ENCODE measurements at places on chromosomes 2 and 18.

GRCh38 chr2:237405605-237406004, 8.4 kb downstream of the COL6A3 start:
- DNase-seq, result no peak

GRCh38 chr2:187499941-187500532, 52.0 kb upstream of the CALCRL start:
- no peak for DNase-seq

GRCh38 chr18:75527848-75528685, 100.6 kb upstream of the SMIM21 start:
- DNase-seq, result no peak

DNA sequence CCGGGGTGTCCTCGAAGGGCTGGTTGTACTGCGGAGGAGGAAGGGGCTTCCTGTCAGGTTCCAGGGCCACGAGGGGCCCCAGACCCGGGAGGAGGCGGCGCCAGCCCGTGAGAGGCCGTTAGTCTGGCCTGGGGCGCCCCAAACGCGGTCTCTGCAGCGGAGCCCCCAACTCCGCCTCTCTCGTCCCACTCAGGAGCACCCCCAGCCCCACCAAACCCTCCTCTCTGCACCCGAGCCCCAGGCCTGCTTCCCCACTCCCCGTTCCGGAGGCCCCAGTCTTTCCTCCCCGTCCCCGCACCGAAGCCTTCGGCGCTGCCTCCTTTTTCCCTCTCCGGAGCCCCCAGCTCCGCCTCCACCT, 473 bp downstream of the HJURP start:
- DNase-seq, result no peak
